Stimulated activated CD4-positive, alpha-beta T cell treated with anti-CD3 and anti-CD28 coated beads, Interleukin-15, amount 100 ng/mL, for 1 hour (primary cell): ENCODE measurements at places on chromosomes 6 and 20.

GRCh38 chr6:147949981-147950622 is 392.5 kb upstream of the SASH1 start:
- no peak for DNase-seq

DNA sequence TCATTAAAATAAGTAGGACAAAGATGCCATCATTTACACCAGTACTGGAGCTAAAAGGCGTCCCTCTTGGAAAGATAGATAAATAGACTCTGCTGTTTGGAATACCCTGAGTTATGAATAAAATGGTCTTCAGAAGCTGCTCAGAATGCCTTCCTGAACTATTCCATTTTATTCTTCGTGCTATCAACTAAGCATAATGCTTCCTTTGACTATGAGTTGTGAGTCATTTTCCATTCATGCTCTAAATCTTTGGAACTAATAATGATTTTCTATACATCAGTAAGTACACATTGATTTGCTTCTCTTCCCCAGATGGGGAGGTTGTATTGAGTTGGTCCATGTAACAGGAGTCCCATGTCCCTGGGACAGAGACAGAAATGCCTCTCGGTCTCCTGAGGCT is 98.3 kb upstream of the PDE7B start:
- DNase-seq = no peak

DNA sequence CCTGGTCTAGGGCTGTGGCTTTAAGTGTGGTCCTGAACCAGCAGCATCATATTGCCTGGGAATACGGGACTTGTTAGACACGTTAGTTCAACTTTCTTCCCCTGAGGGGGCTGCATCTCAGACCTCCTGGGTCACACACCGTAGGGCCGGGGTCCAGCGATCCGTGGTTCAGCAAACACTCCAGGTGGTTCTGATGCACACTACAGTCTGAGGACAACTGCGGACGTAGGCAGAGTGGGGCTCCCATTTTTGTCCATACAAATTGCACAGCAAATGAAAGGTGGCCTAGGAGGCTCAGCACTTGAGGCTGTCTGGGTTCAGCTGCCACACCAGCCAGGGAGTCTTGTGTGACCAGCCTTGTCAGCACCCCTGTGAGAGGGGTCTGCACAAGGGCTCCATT is 233.1 kb downstream of the QKI start:
- no peak for DNase-seq

DNA sequence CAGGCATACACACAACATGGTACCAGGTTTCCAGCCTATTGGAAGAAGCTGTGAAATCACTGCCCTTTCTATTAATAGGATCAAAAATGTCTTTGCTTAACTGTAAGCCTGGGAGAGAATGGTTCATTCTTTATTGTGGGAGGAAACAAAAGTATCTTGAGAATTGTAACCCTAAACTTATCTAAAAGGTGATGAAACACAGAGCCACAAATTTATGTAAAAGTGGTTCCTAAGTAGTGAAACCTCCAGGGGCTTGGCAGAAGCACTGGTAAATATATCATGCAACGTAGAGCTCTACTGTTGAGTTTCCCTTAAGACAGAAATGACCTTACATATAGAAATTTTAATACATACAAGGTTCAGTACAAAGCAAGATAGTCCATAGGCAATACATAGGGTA is 17.2 kb upstream of the NOX3 start:
- no peak for DNase-seq

DNA sequence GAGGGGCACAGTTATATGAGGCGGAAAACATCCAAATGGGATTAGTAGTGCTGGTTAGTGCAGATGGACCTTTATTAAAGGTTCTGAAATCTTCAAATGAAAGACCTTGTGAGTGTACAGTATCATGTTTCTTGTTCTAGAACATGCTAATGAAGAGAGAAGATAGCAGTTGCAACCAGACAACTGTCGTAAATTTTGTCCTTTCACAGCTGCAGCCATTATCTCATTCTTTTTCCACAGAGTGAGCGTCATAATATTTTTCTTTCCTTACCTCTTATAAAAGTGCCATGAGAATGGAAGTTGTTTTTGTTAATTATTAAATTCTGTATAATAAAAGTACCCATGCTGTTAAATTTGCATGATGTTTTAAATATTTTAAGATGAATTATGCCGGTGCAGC is 4.4 kb upstream of the C6orf163 start:
- DNase-seq = no peak

- DNase-seq = no peak
These were observed 239.8 kb upstream of the PREP start for GRCh38 chr6:105642708-105643107.

- peak; percentile 71 for DNase-seq
These were observed 458 bp upstream of the ARMC12 start for GRCh38 chr6:35736253-35736894.

DNA sequence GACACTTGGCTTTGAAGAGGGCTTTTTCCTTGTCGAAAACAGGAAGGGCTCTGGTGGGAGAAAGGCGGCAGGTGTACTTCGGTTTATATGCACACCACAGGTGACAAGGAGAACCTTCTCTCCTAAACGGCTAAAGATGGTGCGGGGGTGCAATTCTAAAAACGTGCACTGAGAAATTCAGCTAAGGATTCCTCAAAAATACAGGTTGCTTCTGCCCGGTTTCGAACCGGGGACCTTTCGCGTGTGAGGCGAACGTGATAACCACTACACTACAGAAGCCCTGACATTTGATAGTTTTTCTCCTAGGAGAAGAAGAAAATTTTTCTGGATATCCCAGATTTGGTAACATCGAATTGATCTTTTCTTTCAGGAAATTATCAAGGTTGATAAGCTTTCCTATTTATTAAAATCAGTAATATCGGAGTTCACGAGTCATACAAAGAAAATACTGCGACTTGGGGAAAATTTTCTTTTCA is 32.0 kb downstream of the POM121L2 start:
- no peak for DNase-seq
